ENCODE measurements at places on chromosomes 11 and 22.

GRCh38 chr11:86003654-86004053 lies 65.2 kb downstream of the PICALM start:
- no peak for DNase-seq

DNA sequence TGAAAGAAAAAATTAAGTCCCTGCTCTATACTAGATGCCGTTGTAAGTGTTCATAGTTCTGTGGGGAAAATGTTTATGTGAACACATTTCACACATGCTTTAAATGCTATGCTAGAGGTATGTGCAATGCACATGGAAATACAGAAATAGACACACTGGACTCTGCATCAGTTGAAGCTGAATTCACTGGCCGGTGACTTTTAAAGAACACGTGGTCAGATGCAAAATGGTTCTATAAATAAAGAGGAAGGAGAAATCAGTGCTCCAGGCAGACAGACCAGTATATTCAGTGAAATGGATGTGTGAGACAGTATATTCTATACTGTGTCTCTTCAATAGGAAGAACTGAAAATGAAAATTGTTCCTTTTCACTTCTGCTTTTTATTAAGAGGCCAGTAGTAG lies 29.9 kb downstream of the TRPC6 start:
- no peak for DNase-seq

- no peak for DNase-seq
Measured at GRCh38 chr11:75719340-75720239, 2.0 kb downstream of the MOGAT2 start.

GRCh38 chr11:11073996-11074395 lies 216.1 kb upstream of the ZBED5 start:
- no peak for DNase-seq

DNA sequence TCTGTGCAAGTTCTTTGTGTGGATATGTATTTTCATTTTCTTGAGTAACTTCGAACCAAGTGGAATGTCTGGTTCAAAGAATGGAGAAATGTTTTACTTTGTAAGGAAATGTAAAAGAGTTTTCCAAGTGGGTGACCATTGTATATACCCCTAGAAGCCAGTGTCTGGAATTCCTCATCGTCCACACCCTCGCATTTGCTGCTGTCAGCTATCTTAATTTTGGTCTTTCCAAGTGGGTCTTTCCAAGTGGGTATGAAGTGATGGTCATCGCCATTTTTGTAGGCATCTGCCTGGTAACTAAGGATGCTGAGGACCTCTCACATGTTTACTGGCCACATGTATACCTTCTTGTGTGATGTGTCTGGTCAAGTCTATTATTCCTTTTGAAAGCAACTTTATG lies 547.5 kb downstream of the TBC1D22A start:
- DNase-seq: no peak

DNA sequence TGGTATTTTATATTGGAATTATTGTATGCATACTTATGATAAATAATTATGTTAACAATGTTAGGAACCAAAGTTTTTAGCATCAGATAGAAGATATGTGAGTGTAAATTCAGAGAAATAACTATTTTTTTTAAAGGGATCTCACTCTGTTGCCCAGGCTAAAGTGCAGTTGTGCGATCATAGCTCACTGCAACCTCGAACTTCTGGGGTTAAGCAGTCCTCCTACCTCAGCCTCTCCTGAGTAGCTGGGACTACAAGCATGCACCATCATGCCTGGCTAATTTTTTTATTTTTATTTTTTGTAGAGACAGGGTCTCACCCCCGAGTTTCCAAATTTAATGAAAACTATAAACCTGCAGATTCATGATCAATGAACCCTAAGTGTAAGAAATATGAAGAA lies 33.6 kb upstream of the RCE1 start:
- no peak for DNase-seq

DNA sequence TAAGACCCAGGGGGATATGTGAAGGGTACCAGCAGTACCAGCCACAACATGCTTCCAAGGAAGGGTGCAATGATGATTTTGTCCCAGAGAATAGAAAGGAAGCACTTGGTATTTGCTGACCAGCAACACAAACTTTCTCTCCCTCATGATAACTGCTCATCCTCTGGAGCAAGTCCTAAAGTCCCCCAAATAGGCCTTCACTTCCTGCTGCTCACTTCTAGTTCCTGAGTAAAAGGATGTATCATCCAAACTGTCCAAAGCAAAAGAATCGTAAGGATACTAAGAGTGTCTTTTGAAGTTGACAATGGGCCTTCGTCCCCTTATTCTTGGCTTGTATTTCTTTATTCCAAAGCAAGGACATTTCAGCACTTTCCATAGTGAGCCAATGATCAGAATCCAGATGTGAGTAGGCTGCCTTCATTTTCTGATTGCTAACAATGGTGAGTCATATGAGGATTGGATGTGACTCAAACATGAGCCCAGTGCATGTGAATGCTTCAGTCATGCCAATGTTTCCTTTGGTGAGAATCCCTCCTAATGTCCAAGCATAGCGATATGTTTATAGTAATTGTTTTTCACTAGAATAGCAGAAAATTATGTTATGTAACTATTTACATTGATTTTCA lies 243.4 kb upstream of the POU2AF2 start:
- DNase-seq: no peak

DNA sequence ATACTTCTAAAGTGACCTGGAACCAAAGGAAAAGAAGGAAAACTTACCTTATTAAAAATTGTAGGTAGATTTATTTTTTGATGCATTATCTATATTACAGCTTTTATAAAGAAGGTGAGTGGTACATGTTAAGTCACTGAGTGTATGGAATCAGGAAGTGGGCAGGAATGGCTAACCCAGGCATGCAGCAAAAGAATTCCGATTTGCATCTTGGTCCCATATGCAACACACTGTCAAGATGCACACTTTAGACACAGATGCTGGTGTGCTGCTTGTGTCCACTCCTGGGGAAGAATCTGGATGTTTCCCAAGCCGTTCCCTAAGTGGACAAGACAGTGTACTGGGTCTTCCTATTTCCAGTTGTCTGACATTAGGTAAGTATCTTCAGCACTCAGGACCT lies 99.9 kb upstream of the SORL1-AS1 start:
- no peak for DNase-seq

- no peak for DNase-seq
Measured at GRCh38 chr11:9596926-9597464, 23.5 kb downstream of the WEE1 start.

GRCh38 chr11:3623121-3623520 lies 18.7 kb downstream of the ART5 start:
- DNase-seq: no peak

GRCh38 chr11:19253153-19253745 lies 12.5 kb upstream of the E2F8 start:
- no peak for DNase-seq

Measured in stimulated activated CD8-positive, alpha-beta memory T cell treated with anti-CD3 and anti-CD28 coated beads, Interleukin-2, amount 100 ng/mL, for 1 hour (primary cell).